ENCODE measurements at places on chromosomes 2 and 18.

DNA sequence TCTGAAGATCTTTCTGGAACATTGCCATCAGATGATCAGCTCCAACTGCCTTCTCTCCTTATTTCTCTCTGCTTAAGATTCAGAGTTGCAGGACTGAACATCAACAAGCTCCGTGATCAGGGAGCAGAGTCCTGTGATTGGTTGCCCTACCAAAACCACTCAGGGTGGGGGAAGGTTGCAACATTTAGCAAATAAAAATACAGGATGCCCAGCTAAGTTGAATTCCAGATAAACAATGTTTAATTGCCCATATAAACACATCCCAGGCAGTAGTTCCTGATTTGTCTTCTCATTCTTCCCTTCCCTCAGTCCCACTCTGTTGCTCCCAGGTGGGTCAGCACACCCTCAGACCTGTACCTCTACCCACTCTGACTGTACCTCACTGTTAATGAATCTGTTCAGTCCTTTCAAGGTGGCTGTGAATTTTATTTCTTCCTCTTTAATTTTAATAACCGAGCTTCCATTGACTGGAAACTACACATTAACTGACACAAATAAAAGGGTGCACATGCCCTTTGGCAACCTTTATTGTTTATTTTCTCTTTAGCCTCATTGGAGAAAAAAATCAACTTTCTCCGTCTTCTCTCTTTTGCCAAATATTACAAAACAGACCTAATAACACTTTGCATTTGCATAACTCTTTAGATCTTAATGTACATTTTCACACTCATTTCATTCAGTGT is 167.1 kb upstream of the PKDCC start:
- DNase-seq: no peak

DNA sequence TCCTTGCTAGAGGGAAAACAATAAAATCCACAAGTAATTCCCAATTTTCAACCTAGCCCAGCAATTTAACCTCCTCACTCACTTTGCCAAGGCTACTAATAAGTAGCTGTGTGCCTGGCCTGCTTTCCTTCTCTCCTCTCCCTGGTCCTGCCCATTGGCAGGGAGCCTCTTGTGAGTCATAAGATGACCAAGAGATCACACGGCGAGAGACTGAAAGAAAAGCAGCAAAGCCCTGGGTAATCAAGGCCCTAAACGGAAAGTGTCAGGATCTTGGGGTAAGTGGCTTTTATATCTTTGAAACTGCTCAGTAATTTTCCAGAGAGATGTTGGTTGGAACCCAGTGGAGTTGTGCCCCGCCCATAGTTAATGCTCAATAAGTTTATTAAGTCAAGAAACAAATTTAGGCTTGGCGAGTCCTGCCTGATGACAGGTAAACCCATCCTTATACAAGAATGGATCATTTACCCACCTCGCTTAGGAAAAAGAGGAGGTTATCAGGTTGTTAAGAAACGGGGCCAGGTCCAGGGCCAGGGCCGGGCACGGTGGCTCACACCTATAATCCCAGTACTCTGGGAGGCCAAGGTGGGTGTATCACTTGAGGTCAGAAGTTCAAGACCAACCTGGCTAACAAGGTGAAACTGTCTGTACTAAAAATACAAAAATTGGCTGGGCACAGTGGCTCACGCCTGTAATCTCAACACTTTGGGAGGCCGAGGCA is 10.0 kb upstream of the ADAM17 start:
- peak; percentile 55 for DNase-seq

DNA sequence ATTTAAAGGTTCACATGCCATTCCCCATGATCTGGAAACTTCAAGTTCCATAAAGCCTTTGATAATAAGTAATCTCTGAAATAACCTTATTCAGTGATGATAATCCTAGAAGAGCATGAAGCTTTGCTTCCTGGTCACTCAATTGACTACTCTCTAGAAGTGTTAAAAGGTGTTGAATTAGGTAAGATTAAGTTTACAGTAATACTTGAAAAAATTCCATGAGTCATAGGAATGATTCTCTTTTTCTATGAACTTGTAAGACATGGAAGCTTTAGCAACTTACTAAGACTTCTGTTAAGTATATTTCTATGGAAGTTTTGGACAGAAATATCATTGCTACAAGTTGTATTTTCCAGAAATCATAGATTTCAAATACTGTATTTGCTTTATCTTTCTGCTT is 100.6 kb downstream of the MYO1B start:
- DNase-seq: no peak

DNA sequence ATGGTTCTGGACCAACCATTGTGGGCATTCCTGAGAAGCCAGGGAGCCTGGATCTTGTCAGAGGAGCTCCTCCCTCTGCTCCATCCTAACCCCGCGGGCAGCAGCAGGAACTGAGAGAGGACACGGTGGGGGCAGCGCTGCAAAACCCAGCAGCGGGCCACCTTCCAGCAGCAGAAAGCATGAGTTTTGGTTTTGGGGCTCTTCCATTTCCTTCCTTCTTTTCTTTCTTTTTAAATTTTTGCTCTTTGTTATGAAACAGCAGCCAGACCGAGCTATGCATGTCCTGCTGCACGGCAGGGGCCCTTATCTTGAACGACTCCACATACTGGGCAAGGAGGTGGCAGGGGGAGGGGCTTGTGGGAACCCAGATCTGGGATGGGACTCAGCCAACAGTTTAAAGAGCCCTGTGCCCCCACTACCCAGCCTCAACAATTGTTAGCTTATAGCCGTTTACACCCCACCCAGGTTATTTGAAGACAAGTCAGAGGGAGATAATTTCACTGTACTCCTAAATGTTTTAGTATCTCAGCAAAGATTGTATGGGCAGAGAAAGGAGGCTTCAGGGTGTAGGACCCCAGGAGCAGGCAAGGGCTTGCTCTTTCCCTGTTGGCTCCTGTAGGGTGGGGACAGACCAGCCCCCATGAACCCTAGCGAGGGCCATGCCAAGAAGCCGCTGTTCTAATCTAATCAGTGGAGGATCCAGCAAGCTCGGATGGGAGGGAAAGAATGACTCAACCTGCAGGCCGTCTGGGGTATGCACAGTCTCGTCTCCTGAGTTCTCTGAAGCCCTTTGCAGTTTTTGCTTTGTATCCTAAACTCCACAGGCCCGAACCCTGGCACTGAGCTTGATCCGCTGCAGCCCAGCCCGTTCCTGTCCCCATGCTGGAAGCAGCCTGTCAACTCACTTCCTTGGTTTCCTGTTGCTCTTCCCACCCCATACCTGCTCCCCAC is 75.3 kb downstream of the LRRFIP1 start:
- DNase-seq: peak; percentile 63

- DNase-seq: no peak
Measured at GRCh38 chr2:27255660-27256059, 7.2 kb downstream of the SLC30A3 start.

Data from pancreas (tissue), 10 donors.